ENCODE measurements at places on chromosomes 2 and 18.

GRCh38 chr2:33064349-33064801, 117.6 kb downstream of the LTBP1 start:
- no peak for DNase-seq

- no peak for DNase-seq
Observed at GRCh38 chr2:38723173-38723572, 28.0 kb downstream of the SRSF7 start.

DNA sequence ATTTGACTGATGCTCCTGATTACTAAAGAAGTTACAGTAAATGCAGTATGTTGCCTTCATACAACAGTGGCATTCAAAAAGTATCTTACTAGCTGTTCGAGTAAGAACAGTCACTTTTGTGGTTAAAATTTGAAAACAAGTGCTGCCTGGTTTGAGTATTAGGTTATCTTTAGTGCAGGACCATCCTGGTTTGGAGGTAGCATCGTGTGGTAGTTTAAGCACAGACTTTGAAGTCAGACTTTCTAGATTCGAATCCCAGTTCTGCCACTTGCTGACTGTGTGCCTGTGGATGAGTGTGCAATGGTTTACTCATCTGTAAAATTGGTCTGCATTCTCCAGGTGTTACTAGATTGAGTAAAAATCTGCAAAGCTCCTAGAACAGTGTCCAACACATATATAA, 96.8 kb downstream of the SGPP2 start:
- DNase-seq: no peak

DNA sequence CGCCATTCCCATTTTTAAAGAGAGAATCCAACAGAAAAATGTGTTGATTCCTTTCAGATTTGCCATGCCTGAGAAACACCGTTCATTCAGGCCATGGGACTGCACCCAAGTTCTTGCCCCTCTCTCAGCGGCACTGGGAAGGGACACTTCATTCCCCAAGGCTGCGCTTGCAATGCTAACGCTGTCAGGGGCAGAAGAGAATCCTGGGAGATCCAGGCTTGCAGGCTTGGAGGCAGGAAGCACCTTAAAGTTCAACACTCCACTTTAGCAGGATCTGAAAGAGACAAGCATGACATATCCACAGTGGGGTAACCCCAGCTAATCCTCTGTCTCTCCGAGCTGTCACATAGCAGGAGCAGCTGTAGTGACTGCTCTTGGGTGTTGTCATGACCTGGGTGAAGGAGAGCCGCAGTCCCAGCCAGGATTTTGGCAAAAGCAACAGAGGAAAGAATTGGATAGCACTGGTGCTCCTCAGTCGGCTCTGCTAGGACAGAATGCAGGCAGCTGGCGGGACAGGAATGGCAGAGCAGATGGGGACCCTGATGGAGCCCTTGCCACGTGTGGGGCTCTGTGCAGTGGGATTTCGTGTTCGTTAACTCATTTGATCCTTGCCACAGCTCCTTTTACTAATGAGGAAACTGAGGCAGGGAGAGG, 22.0 kb upstream of the ODC1 start:
- DNase-seq: no peak

DNA sequence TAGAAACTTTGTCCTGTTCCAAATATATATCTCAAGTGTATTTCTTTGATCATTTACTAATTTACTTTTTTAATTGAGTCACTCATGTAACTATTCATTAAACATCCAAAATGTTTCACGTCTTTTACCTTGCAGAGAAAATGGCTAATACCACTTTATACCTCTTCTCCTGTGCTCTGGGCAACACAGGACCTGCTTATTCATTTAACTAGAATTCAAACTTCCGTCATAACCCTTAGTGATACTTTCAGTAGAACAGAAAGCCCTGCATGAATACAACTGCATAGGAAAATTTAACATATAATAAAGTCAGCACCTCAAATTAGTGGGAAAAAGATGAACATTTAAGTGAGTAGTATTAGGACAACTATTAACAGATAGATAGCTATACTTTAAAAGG, 205.2 kb downstream of the MREG start:
- no peak for DNase-seq

DNA sequence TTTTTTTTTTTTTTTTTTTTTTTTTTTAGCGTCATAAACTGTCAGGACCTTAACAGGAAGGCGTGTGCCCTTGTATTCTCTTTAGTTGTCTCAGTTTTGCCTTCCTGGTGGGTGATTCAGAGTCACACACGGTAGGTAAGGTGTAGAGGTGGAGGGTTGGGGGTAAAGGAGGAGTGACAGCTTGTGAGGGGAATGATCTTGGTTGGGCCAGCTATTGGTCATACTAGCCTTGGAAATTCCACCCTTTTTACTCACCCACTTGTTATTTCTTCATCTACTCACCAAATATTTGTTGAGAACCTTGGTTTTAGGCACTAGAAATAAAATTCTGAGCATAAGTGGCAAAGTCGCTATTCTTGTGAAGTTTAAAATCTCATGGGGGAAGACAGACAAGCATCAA, 22.2 kb downstream of the SMIM21 start:
- DNase-seq: no peak
